CD4-positive, alpha-beta T cell (primary cell): ENCODE measurements at places on chromosomes 7 and 10. TPM values are rescaled to one million over a fixed set of nuclear protein-coding genes. Genes with fewer than 3 reads are reported as not detected.
A peak's percentile ranks its signal among the peaks of the same experiment; 100 is the strongest.

GRCh38 chr7:20407585-20408466, 77.1 kb downstream of the ITGB8 start:
- no peaks in the 10 kb centered on the region for H3K27me3 ChIP-seq
- H3K27ac ChIP-seq = no peak overlapping the region
- DNase-seq = no peak
- H3K36me3 ChIP-seq = no peaks in the 10 kb centered on the region
- H3K4me1 ChIP-seq = no peaks in the 10 kb centered on the region

The RBP4 gene
- total RNA-seq = not detected

- no peak overlapping the region for H3K4me3 ChIP-seq
- H3K27me3 ChIP-seq = no peaks in the 10 kb centered on the region
- DNase-seq = no peak
- H3K4me1 ChIP-seq = no peaks in the 10 kb centered on the region
Observed at GRCh38 chr10:60367024-60367423, 22.7 kb downstream of the ANK3 start.

GRCh38 chr7:94562525-94562924, 52.9 kb downstream of the CASD1 start:
- H3K4me1 ChIP-seq = no peaks in the 10 kb centered on the region

The PNLIP gene
- total RNA-seq = not detected

The FAM25C gene
- total RNA-seq = not detected

The IL6 gene
- total RNA-seq = not detected

The IRF5 gene
- total RNA-seq = 1.8 TPM

- no peak overlapping the region for H3K27ac ChIP-seq
- H3K27me3 ChIP-seq = no peaks in the 10 kb centered on the region
- no peaks in the 10 kb centered on the region for H3K36me3 ChIP-seq
- DNase-seq = no peak
- H3K4me1 ChIP-seq = no peaks in the 10 kb centered on the region
- H3K4me3 ChIP-seq = no peak overlapping the region
Observed at GRCh38 chr10:71920540-71921323, 43.5 kb upstream of the CHST3 start.

- no peak for DNase-seq
- no peak overlapping the region for H3K4me3 ChIP-seq
- H3K27ac ChIP-seq = no peak overlapping the region
- H3K4me1 ChIP-seq = no peaks in the 10 kb centered on the region
Observed at GRCh38 chr10:52283174-52283573, 30.9 kb upstream of the DKK1 start.

GRCh38 chr10:43361547-43362190, 9.8 kb upstream of the FXYD4 start:
- no peak for DNase-seq
- H3K27me3 ChIP-seq = no peaks in the 10 kb centered on the region
- peak overlapping the region; percentile 82 for H3K4me3 ChIP-seq

- no peaks in the 10 kb centered on the region for H3K36me3 ChIP-seq
- H3K27ac ChIP-seq = no peak overlapping the region
- H3K27me3 ChIP-seq = no peaks in the 10 kb centered on the region
- no peaks in the 10 kb centered on the region for H3K4me1 ChIP-seq
- H3K4me3 ChIP-seq = no peak overlapping the region
- peak; percentile 59 for DNase-seq
Observed at GRCh38 chr7:25565949-25566348, 337.7 kb upstream of the NPVF start.

DNA sequence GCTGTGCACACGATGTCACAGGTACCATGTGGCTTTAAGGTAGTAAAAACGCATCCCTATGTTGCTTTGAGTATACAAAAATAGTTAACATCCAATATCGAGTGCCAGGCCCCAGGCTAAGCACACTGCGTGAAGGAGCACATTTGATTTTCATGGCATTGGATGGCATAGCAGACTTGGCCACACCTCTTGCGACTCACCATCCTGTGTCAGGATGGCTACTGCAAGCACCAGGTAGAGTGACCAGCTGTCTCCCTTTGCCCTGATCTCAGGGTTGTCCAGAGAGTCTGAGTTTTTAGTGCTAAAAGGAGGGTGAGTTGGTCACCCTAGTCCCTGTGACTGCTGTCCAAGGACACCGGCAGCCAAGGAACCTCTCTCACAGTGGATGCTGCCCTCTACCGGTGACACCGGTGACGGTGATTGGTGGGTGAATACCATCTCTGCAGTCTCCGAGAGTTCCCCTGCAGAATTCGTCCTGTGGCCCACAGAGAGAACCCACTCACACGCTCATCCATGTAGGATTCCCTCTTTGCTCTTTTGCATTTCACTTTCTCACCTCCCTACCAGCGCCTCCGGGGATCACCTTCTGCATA, 76.1 kb downstream of the BICC1 start:
- H3K36me3 ChIP-seq = no peaks in the 10 kb centered on the region
- H3K4me3 ChIP-seq = no peak overlapping the region
- H3K27ac ChIP-seq = no peak overlapping the region
- H3K4me1 ChIP-seq = no peaks in the 10 kb centered on the region
- no peaks in the 10 kb centered on the region for H3K27me3 ChIP-seq
- no peak for DNase-seq

DNA sequence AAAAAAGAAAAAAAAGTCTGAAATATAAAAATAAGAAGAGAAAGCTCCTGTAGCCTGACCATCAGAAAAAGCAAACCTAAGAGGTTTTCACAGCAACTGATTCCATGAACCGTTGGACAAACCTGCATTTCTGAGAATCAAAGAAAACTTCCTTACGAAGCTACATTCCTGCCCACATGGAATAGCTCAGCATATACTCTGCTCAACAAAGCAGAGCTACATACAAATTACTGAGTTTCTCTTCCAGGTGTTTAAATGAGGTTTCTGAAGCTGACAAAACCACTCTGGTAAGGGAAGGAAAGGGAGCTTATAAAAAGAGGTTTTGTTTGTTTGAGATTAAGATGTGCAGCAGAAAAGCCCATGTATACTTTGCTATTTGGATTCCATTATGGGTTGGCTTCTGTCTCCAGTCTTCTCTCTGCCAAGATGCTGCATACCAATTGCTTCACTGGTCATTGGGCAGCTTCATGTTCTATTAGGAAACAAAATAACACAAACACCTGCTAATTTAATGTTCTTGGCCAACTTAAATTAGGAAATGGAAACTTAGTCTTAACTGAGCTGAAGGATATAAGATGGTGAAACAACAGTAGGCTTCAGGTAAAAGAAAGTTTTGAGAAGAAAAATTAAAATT, 314.1 kb downstream of the LRRTM3 start:
- H3K4me1 ChIP-seq = no peaks in the 10 kb centered on the region
- no peaks in the 10 kb centered on the region for H3K36me3 ChIP-seq
- no peaks in the 10 kb centered on the region for H3K27me3 ChIP-seq
- DNase-seq = no peak
- no peak overlapping the region for H3K4me3 ChIP-seq

The CHAT gene
- total RNA-seq = not detected

DNA sequence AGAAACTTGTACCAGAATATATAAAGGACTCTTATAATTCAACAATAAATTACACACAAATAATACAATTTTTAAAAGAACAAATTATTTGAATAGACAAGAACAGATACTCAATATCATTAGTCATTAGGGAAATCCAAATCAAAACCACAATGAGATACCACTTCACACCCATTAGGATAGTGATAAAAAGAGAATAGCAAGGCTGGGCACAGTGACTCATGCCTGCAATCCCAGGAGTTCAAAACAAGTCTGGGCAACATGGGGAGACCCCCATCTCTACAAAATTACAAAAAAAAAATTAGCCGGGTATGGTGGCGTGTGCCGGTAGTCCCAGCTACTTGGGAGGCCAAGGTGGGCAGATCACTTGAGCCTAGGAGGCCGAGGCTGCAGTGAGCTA, 52.2 kb upstream of the KCNIP2 start:
- H3K4me3 ChIP-seq = no peak overlapping the region
- H3K4me1 ChIP-seq = no peaks in the 10 kb centered on the region
- no peak overlapping the region for H3K27ac ChIP-seq
- no peaks in the 10 kb centered on the region for H3K27me3 ChIP-seq

GRCh38 chr7:5064391-5065106, 18.9 kb downstream of the RBAK start:
- DNase-seq = no peak
- H3K36me3 ChIP-seq = peaks cover 48% of the 10 kb centered on the region
- H3K27ac ChIP-seq = no peak overlapping the region
- H3K4me1 ChIP-seq = no peaks in the 10 kb centered on the region
- no peaks in the 10 kb centered on the region for H3K27me3 ChIP-seq
- H3K4me3 ChIP-seq = no peak overlapping the region

The MALRD1 gene
- not detected for total RNA-seq

DNA sequence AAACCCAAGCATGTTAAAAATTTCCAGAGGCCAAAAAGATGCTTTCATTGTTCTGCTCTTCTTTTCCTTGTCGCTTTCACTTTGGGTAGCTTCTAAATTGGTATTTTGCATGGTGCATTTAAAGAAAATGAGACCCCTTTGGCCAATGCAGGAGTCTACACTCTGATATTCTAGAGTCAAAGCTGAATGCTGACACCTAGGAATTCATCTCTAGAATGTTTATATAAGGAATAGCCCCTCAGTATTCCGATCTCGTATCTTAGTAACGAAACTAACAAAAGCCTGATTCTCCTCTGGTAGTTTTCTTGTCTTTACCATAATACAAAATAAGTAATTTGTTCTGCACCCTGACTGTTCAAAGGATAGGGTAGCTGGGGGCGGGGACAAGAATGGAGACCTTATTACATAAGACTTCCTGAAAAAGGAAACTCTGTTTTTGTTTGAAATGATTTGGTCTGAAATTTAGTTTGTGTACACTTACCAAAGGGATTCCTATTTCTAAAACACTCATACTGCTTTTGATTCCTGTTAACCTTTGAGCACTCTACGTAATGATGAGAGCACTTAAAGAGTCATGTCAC, 17.1 kb downstream of the IKZF1 start:
- peaks cover 65% of the 10 kb centered on the region for H3K4me1 ChIP-seq
- peak overlapping the region; percentile 83 for H3K27ac ChIP-seq
- DNase-seq = peak; percentile 79
- H3K36me3 ChIP-seq = peaks cover 78% of the 10 kb centered on the region
- H3K4me3 ChIP-seq = peak overlapping the region; percentile 17
- no peaks in the 10 kb centered on the region for H3K27me3 ChIP-seq

The SPDYE2B gene
- not detected for total RNA-seq

- H3K4me3 ChIP-seq = no peak overlapping the region
- DNase-seq = no peak
- peaks cover 4% of the 10 kb centered on the region for H3K27me3 ChIP-seq
- H3K27ac ChIP-seq = no peak overlapping the region
Observed at GRCh38 chr7:132618271-132618955, 42.1 kb upstream of the PLXNA4 start.

DNA sequence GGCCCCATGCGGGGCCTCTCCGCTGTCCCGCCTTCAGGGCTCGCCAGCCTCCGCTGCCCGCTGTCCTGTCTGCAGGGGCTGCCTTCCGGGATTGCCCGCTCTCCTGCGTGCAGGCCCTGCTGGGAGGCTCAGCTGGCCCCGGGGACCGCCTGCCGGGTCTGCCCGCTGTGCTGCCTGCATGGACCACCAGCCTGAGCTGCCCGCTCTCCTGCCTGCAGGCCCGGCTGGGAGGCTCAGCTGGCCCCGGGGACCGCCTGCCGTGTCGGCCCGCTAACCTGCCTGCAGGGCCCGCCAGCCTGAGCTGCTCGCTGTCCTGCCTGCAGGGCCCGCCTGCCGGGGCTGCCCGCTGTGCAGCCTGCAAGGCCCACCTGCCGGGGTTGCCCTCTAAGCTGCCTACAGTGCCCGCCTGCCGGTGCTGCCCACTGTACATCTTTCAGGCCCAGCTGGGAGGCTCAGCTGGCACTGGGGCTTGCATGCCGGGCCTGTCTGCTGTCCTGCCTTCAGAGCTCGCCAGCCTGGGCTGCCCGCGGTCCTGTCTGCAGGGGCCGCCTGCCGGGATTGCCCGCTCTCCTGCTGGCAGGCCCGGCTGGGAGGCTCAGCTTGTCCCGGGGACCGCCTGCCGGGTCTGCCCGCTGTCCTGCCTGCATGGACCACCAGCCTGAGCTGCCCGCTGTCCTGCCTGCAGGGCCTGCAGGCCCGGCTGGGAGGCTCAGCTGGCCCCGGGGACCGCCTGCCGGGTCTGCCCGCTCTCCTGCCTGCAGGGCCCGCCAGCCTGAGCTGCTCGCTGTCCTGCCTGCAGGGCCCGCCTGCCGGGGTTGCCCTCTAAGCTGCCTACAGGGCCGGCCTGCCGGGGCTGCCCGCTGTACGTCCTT, 165.1 kb downstream of the GLRX3 start:
- H3K4me1 ChIP-seq = no peaks in the 10 kb centered on the region
- peak; percentile 58 for DNase-seq
- peak overlapping the region; percentile 31 for H3K4me3 ChIP-seq
- H3K27ac ChIP-seq = no peak overlapping the region
- H3K36me3 ChIP-seq = no peaks in the 10 kb centered on the region

DNA sequence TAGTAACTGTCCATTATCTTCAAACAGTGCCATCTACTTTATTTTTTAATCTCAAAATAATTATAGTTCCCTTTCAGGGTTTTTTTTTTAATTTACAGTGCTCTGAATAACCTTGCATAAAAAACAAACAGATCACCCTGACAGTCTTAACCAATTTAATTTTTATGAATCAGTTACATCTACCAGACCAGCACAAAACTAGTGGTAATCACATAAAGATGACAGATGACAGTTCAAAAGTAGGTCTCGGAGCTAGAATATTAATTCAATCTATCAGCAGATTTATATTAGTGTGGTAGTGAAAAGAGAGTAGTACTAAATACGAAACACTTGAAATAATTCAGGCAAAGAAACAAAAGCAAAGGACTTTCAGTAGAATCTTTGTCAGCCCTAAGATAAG, 53.9 kb downstream of the COL28A1 start:
- no peak overlapping the region for H3K27ac ChIP-seq
- no peaks in the 10 kb centered on the region for H3K36me3 ChIP-seq
- H3K27me3 ChIP-seq = no peaks in the 10 kb centered on the region
- no peaks in the 10 kb centered on the region for H3K4me1 ChIP-seq
- no peak overlapping the region for H3K4me3 ChIP-seq

DNA sequence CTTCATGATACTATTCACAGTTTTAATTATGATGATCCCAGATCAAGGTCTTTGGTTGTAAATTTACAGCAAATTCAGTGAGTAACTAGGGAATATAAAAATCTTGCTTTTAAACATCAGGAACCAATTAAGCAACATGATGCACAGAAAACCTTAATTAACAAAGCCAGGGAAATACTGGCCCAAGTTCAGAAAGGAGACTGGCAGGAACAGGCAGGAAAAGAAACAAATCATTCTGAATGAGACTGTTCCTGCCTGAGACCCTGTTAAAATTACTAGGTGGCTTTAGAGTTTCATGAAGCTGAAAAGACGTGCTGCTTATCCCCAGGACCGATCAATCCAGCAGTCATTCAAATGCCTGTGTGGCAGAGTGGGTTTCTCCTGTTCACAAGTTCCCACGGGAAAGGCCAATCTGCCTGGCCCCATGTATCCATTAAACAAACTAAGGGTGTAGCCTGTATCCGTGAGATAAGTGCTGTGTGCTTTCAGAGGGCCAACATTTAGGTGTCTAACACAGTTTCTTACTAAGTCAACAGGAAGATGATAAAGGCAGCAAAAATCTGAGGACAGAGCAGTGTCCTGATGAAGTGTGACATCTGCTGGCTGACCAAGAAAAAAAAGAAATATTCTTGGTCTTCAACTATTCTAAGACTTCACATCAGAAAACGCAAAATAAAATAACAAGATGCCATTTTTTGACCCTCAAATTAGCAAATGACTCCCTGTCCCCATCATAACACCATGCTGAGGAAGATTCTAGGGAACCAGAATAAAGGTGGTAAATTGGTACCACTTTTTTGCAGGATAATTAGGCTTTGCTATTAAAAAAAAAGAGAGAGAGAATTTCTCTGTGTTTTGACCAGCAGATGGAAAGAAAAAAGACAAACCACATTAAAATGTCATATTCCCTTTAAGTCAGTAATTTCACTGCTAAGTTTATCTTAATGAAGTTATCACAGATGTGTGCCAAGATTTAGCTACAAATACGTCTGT, 34.2 kb downstream of the PUS7 start:
- H3K27ac ChIP-seq = no peak overlapping the region
- H3K4me3 ChIP-seq = no peak overlapping the region
- no peaks in the 10 kb centered on the region for H3K27me3 ChIP-seq
- H3K36me3 ChIP-seq = no peaks in the 10 kb centered on the region
- H3K4me1 ChIP-seq = no peaks in the 10 kb centered on the region
